ENCODE measurements at places on chromosomes 3 and 15. TPM values are rescaled to one million over a fixed set of nuclear protein-coding genes. Genes with fewer than 3 reads are reported as not detected.
A peak's percentile ranks its signal among the peaks of the same experiment; 100 is the strongest.

- DNase-seq: peak; percentile 71
Measured at GRCh38 chr3:61847784-61848462, 286.6 kb downstream of the PTPRG start.

GRCh38 chr15:64011736-64012135, 34.5 kb downstream of the DAPK2 start:
- no peak for DNase-seq

DNA sequence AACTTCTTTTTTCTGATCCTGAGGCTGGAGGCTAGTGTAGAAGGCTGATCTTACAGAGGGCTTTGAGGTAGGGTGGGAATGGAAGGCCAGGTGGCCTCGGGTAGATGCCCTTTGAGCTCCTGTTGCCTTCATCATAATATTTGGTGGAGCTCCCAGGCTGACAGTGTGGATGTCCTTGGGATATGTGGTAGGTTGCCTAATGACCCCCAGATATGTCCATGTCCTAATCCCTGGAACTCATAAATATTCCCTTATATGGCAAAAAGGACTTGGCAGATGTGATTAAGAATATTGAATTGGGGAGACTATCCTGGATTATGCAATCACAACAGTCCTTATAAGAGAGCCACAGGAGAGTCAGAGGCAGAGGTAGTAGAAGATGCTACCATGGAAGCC, 5.5 kb downstream of the ADAMTSL3 start:
- DNase-seq: no peak

- DNase-seq: no peak
Measured at GRCh38 chr3:51137715-51138114, 247.4 kb upstream of the MANF start.

DNA sequence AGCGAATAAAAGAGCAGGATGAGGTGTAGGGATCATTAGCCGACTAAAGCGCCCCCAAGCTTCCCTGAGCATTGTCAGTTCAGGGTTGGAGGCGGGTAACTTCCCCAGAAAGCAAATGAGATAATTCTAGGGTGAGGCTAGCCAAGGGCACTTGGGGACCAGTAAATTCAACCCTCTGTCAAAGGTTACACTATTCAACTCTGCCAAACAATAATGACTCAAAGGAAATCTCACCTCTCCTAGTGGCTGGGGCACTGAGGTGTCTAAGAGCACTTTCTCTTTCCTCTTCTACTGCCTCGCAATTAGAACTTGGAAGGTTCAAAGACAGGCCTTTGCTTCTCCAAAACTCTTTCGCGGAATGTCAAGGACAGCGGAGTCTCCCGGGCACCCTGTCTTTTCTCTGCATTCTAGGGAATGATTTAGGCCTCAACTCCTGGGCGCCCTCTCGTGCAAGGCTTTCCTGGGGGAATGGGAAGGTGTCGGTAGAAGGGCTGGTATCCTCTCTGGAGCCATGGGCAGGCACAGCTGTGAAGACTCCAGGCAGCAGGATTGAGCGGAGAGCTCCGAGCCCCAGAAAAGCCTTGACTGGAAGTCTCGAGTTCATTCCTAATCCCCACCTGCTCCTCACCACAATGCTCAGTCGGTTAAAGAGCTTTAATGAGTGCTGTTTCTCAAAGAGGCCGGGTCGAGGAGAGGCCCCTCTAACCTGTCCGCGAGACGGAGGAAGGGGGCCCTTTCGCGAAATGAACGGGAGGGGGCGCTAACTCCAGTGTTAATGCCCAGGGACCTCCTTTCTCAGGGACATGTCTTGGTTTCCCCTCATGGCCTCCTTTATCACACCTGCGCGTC, 21.9 kb downstream of the ZIC4 start:
- DNase-seq: no peak

GRCh38 chr15:86677278-86677677, 597.6 kb downstream of the AGBL1 start:
- no peak for DNase-seq

DNA sequence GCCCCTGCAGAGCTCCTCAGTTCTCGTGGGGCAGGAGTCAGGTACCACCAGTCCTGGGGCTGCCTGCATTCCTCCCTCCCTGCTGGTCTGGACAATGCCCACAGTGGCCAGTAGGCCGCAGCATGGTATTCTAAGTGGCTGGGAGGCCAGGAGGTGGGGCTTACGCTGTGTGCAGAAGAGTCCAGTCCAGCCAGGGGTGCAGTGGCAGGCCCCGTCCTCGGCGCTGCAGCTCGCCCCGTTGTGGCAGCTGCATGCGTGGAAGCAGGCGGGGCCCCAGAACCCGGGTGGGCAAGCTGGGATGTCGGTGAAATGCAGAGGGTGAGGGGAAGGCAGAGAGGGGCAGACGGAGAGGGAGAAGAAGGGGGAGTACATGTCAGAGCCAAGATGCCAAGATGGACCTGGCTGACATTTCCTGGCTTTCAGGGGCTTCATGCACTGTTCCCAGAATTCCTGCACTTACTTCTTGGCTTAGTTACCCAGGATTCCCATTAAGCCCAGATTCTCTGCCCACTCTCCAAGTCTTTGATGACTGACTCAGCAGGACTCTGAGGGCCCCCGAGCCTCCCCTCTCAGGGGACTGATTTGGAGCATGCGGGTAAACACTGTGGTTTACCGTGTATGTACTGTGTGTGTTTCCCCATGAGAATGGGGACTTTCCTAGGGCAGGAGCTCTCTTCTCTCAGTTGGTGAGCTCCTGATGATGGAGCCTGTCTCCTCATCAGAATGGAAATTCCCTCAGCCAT, 47.5 kb downstream of the RAB11A start:
- DNase-seq: peak; percentile 38

- no peak for DNase-seq
Measured at GRCh38 chr3:168156479-168156878, 60.8 kb upstream of the GOLIM4 start.

DNA sequence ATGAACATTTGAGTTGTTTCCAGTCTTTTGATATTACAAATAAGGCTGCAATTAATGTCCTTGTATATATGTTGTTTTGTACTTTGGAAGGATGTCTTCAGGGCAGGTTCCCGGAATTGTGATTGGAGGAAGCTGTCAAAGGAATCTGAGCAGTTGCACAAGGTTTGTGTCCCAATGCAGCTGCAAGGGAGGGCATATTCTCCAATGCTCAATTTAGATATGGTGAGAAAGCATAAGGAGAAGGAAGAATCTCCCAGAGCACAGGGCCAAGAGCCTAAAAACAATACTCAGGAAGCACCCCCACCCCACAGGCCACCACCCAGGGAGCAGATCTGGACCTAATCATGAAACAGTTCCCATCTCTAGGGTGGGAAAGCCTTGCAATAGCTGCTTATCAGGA, 228.0 kb upstream of the LRRFIP2 start:
- DNase-seq: no peak

DNA sequence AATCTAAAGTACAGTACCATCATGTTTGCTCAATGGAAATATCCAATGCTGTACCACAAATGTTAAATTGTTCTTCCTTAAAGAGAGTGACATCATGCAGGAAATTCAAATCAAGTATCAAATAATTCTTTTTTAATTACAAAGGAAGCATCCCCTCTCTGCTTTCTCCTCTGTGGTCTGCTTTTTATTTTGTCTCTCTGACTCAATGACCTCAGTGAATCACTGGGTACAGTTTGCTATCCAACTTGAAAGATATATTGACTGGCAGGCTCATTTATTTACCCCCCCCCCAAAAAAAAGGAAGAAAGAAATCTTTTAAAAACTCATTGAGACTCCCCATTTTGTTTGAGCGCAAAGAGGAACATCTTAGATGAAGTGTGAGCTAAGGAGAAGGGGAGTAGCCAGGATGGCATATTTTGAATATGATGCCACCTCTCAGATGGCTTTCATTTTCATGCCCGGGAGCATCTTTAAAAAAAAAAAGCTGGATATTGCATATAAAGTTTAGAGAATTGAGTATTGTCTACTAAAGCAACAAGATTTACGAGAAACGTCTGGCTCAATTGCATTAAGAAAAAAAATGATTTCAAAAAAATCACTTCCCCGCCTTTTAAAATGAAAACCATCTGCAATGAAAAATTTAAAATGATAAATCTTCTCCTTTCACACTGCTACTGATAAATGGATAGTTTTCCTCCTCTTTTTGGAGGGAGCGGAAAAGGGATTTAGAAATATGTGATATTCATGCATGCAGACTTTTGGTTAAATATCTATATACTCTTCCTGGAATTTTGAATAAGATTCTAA, 307.1 kb upstream of the DPH6 start:
- no peak for DNase-seq

- peak; percentile 38 for DNase-seq
Measured at GRCh38 chr15:84828086-84828908, 11.1 kb downstream of the ALPK3 start.

- peak; percentile 45 for DNase-seq
Measured at GRCh38 chr3:50519471-50520089, 16.1 kb upstream of the CACNA2D2 start.

DNA sequence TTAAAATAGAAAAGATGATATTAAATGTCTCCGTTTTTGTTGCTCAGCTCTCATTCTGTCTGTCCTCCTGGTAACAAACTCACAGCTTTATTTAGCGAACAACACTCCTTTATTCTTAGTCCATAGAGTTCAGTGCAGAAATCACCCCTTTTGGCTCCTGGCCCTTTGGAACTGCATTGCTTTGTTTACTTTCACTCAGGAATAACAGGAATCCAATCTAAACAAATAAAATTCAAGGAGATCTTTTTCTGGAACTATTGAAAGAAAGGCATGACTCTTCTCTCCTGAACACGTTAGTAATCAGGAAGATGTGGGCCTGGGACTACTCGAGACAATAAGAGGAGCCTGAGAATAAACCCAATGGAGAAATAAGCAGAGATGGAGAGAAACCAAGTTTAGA, 409.2 kb downstream of the DIPK2A start:
- DNase-seq: no peak

- no peak for DNase-seq
Measured at GRCh38 chr3:10551821-10552630, 46.6 kb upstream of the ATP2B2 start.

DNA sequence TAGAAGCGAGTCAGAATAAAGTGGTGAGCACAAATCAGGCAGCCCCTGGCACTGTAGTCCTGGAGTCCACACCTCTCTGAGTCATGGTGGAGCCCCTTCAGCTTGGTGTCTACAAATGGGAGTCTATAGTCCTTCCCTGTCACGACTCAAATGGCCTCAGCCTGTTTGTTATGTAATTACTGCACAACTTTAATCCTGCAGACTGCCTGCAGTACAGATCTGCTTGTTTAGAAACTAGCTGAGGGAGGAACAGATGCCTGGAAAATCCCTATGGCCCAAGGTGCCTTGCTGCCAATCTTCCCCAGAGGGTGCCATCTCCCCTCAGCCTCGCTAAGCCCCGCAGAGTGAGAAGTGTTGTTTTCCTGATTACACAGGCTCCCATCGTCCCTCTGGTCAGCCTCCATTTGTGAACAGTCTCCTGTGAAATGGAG, 3.9 kb upstream of the CXCR6 start:
- DNase-seq: no peak

- no peak for DNase-seq
Measured at GRCh38 chr3:88321363-88322050, 171.7 kb downstream of the C3orf38 start.

- no peak for DNase-seq
Measured at GRCh38 chr3:127744253-127744815, 71.6 kb downstream of the ABTB1 start.

DNA sequence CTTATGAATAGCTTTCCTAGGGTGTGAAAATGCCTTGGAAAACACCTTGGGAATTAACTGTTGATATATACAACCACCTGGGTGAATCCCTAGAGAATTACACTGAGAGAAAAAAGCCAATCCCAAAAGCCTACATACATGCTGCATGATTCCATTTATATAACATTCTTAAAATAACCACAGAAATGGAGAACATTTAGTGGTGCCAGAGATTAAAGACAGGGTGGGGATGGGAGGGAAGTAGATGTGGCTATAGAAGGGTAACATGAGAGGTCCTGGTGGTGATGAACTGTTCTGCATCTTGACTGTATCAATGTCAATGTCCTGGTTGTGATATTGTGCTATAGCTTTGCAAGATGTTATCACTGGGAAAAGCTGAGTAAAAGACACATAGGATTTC, 291.0 kb downstream of the CLSTN2 start:
- DNase-seq: no peak

DNA sequence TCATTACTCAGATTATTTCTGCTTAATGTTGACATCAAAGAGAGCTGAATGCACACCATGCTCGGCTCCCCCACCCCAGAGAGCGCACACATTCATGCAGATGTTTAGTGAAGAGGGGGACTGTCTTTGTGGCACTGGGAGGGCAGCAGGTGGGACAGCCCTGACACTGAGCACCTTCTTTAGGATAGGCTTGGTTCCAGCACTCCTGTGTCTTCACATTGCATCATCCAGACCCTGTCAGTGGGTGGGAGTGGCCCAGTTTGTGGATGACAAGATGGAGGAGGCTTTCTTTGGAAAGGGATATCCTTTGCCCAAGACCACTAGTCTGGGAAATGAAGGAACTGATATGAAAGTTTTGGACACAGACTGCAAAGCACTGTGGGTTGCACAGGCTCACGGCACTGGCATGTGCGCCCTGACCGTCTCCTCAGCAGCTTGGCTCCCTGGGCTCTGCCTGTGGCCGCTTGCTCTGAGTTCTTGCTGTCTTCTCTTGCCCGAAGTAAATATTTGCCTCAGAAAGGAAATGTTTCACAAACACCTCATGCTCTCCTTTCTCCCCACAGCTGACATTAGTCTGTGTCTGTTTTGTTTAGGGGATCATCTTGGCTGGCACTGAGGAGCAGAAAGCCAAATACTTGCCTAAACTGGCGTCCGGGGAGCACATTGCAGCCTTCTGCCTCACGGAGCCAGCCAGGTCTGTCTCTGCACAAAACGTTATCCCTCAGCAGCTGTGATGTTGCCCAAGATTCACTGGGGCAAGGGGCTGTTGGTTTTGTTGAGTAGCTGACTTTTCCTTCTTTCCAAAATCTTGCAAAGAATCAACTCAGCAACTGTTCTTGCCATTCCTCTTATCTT, 16.6 kb downstream of the ACAD9 start:
- no peak for DNase-seq

GRCh38 chr15:58463815-58464650, 32.2 kb downstream of the LIPC start:
- DNase-seq: no peak

- DNase-seq: no peak
Measured at GRCh38 chr3:114411811-114412803, 118.3 kb downstream of the TIGIT start.

DNA sequence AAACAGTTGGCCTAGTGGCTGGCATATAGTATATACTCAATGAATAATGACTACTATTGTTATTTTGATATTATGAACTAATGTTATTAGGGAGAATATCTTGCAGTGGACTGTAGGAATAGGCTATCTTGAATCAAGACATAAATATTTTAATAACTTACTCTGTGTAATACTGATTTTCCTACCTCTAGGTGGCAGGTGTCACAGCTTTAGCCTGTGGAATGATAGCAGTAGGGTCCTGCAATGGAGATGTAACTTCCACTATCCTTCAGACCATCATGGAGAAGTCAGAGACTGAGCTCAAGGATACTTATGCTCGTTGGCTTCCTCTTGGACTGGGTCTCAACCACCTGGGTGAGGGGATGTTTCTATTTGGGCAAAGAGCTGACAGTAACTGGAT, 6.5 kb downstream of the PSMD2 start:
- no peak for DNase-seq

The FSIP1 gene
- 1.2 TPM for total RNA-seq

The THRB gene
- total RNA-seq: 32.8 TPM

The ACOX2 gene
- total RNA-seq: 37.2 TPM

The SMCO1 gene
- total RNA-seq: 73.0 TPM

The RBP2 gene
- not detected for total RNA-seq

The GCSAM gene
- total RNA-seq: 0.25 TPM
